Cardiac septum (tissue), 1 donor: ENCODE measurements at places on chromosomes 12 and 14.
A peak's percentile ranks its signal among the peaks of the same experiment; 100 is the strongest.

DNA sequence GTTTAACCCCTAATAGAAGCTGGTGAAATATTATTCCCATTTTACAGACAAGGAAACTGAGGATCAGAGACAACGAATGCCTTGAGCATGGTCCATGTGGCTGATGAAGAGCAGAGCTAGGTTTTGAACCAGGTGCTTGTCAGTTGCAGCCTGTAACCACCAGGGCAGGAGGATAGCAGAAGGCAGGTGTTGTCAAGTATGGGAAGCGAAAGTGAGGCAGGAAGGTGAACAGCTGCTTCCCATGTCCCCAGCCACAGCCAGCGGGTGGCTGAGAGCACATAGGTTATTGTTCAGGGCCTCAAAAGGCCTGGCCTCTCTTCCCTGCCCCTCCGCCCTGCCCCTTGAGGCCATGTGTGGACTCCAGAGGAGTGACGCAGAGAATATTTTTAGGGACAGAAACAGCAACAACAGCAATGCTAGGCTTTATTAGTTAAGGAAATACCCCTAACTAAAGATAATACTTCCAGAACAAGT is 39.6 kb downstream of the IQSEC3 start:
- no peak for DNase-seq

DNA sequence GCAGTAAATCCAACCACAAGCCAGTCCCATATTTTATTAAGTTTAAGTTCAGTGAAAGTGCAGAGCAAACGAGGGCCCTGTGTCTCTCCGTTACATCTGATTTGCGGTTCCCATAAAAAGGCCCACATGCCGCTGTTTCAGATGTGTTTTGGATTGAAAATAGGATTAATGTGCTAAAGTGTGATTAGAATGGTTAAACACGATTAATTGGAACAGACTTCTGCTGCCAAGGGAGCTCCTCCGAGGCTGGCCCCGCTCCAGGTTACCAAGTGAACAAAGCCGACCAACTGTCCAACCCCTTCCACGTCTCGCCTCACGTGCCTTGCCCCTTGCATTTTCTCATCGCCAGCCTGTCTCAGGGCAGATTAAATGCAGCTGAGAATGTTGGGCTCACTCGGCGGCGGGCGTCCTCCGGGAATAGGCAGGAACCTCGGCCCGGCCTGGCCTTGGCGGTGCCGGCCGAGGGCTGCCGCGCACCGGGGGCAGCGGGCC is 166.5 kb upstream of the GSC start:
- DNase-seq = no peak

DNA sequence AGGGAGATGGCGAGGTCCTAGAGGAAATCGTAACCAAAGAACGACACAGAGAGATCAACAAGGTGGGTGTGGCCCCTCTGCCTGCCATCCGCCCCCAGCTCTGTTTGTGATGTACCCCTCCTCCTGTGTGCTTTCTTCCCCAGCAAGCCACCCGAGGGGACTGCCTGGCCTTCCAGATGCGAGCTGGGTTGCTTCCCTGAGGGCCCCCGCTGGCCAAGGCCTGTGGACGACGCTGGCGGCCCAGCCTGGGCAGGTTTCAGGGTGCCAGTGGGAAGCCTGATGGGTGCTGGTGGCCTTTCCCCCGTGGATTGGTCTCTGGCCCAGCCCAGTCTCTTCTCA is 2.0 kb downstream of the ARL6IP4 start:
- DNase-seq = no peak

DNA sequence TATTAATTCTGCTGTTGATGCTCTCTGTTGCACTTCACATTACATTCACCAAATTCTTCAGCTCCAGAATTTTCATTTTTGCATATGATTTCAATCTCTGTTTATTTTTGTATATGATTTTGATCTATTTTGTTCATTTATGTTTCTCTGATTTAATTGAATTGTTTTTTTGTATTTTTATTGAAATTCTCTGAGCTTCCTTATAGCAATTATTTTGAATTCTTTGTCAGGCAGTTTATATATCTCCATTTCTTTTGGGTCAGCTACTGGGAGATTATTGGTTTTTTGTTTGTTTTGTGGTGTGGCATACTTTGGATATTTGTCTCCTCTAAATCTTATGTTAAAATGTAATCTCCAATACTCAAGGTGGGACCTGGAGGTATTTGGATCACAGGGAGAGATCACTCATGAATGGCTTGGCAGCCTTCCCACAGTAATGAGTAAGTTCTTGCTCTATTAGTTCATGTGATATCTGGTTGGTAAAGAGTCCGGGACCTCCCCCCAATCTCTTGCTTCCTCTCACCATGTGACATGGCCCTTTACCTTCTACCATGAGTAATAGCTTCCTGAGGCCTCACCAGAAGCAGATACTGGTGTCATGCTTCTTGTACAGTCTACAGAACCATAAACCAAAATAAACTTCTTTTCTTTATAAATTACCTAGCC is 8.7 kb upstream of the TCL1A start:
- DNase-seq = no peak

DNA sequence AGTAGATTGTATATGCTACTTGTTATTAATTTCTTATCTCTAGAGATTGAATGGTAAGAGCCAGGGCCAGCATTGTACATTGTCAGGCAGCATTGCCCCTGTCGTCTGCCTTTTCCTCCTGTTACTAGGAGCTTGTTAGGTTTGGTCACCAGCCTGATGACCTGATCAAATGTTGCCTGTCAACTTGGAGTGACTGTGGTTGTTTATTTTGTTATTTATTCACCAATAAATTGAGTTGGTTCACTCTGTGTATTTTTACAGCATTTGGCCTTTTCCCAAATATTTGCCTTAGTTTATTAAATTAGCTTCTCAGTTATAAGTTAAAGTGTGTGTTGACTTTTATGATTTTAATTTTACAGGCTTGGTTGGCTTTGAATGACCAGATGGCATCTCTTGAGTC is 88.4 kb downstream of the PRKCH start:
- DNase-seq = no peak

DNA sequence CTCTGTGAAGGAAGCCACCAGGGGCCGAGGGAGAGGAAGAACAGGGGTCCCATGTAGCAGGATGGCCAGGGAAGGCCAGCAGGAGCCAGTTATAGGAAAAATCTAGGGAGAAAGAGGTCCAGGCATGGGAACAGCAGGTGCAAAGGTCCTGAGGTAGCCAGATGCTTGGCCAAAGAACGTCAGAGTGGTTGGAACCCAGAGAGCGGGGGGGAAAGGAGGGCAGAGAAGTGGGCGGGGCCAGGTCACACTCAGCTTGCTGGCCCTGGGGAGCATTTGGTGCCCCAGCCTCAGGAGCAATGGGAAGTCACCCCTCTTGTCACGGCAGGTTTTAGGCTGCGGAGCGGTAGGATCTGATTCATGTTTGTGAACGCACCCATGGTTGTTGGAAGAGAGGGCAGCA is 180.5 kb downstream of the PHETA1 start:
- DNase-seq = no peak

- no peak for DNase-seq
These were observed 4.6 kb downstream of the OVCH1 start for GRCh38 chr12:29492891-29493290.

DNA sequence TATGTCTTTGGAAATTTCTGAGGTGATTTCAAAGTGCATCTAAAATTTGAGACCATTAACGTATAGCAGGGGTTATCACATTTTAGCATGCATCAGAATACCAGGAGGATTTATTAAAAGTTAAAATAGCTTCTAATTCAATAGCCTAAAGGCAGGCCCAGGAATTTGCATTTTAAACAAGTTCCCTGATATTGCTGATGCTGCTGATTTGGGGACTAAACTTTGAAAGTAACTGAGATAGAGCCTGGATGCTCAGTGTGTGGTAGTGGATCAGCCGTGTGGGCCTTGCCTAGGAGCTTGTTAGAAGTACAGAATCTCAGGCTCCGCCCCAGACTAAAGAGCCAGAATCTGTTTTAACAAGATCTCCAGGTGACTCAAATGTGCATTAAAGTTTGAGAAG is 375.0 kb upstream of the FBXO33 start:
- no peak for DNase-seq

DNA sequence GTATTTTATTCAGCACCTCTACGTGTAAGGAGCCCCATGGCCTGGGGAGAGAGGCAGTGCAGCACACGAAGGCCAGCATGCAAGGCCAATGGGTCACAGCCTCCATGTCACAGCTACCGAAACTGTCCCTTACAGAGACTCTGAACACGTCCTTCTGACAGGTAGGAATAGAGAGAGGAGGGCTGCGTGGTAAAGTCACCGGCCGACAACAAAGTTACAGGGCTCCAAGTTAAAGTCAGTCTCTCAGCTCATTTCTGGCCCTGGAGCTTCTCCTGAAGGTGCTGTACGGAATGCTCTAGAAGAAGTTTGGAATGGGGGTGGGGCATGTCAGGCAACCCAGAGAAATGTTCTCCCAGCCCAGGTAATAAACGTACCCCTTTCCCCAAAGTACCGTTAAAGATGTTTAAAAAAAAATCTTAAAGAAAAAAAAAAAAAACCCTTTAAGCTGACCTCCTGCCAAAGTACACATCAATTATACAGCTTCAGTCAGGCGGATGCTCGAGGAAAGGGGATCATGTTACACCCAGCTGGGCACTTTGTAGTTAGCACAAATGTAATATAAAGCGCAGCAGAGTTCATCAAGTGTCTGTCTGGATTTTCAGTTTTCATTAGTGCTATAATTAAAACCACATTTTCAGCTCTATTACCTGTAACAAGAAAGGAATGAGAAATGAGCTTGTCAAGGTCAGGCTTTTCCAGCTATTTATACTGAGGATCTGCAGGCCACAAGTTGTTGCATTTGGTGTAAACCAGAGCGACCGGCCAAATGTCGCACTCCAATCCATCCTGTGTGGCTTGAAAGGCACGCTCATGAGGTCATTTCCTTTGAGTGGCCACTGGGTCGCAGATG is 53.3 kb upstream of the CDKN3 start:
- DNase-seq = no peak

GRCh38 chr12:75836533-75836932 is 195.0 kb downstream of the PHLDA1 start:
- no peak for DNase-seq

DNA sequence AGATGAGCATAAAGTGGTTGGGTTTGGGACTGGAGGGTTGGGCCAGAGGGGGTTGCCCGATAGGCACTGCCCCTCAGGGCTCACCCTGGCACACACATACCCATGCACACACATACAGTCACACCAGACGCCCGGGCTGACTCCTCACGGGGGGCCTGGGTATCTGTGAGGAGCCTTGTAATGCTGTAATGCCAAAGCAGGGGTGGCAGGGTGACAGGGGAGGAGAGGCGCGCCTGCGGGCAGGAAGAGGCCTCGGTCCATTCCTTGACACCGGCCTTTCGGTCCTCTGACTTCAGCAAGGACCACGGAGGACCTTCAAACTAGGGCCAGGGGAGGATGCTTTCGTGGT is 375 bp downstream of the FAIM2 start:
- DNase-seq = peak; percentile 65

DNA sequence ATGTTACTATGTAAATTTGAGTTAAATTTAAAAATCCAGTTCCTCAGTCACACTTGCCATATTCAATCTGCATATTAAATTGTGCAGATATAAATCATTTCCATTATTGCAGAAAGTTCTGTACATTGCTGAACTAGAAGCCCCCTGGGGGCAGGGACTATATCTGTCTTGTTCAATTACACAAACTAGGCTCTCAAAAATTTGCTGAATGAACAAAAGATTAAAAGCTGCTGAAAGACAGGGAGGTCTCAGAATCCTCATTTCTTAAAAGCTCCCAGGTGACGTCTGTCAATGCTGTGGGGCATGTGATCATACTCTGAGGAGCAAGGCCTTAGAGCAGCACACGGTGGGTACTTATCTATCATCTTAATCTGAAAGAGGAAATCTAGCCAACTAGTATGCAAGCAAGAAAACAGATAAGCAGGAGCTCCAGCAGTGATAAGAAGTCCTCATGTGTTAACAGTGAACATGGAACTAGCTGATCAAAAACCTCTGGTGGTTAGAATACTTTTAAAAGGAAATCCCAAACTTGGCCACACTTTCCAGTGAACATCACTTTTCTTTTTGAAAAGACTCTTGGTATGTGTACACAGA is 60.5 kb downstream of the APPL2 start:
- no peak for DNase-seq

- no peak for DNase-seq
These were observed 21.6 kb downstream of the C12orf71 start for GRCh38 chr12:27060740-27061139.

- no peak for DNase-seq
These were observed 37.3 kb upstream of the ADGRD1 start for GRCh38 chr12:130916241-130916911.

DNA sequence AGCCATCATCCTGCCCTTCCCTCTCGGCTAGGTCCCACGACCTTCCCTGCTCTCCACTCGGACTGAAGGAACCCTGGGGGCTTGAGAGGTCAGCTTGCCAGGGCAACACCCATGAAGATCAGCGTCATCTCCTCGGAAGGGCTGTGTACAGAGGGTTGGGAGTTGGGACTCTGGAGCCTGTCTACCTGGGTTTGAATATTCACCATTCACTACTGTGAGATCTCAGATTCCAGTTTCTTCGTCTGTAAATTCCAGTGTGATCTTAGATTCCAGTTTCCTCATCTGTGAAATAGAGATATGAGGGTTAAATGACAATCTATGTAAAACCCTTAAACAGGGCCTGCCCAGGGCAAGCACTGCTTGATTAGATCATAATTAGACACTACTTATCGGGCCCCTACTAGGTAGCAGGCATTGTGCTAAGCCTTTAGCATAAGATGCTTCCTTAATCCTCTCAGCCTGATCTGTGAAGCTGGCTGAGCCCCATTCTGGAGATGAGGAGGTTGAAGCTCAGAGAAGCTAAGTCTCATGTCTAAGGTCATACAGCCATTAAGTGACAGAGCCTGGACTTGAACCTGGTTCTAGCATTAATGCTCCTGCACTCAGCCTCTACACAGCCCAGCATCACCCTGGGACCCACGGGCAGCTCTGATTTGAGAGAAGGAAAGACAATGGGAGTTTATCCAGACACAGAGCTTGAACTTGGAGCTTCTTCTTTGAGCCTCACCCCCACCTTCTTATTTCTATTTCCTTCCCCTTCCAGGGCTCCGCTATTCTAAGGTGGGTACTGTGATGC is 612 bp upstream of the ZDHHC22 start:
- peak; percentile 35 for DNase-seq

- no peak for DNase-seq
These were observed 146.0 kb downstream of the FLRT2 start for GRCh38 chr14:85675957-85676356.

DNA sequence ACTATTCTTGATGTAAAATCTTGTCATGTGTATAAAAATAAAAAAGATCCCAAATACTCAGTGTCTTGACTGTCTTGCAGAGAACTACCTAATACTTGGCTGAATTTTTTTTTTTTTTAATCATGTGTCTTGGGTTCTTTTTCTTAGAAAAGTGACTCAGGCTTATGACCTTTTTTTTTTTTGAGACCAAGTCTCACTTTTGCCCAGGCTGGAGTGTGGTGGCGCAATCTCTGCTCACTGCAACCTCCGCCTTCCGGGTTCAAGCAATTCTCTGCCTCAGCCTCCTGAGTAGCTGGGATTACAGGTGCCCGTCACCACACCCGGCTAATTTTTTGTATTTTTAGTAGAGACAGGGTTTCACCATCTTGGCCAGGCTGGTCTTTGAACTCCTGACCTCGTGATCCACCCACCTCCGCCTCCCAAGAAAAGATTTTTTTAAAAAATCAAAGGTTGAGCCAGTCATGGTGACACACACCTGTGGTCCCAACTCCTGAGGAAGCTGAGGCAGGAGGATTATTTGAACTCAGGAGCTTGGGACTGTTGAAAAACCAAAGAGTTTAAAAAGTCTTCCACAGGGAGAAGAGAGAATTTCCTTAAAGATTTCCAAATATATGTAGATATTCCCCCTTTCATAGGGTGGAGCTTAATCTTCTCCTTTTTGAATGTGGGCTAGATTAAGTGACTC is 17.7 kb upstream of the TDG start:
- DNase-seq = no peak

GRCh38 chr14:33375786-33376185 is 437.1 kb downstream of the NPAS3 start:
- DNase-seq = no peak
